ENCODE measurements at places on chromosomes 6 and 20. TPM values are rescaled to one million over a fixed set of nuclear protein-coding genes. Genes with fewer than 3 reads are reported as not detected.

The LMBRD1 gene
- total RNA-seq: 3.9 TPM

The FOXQ1 gene
- total RNA-seq: not detected

The POM121L2 gene
- not detected for total RNA-seq

The SOBP gene
- 1.1 TPM for total RNA-seq

The NDRG3 gene
- total RNA-seq: 34.2 TPM

DNA sequence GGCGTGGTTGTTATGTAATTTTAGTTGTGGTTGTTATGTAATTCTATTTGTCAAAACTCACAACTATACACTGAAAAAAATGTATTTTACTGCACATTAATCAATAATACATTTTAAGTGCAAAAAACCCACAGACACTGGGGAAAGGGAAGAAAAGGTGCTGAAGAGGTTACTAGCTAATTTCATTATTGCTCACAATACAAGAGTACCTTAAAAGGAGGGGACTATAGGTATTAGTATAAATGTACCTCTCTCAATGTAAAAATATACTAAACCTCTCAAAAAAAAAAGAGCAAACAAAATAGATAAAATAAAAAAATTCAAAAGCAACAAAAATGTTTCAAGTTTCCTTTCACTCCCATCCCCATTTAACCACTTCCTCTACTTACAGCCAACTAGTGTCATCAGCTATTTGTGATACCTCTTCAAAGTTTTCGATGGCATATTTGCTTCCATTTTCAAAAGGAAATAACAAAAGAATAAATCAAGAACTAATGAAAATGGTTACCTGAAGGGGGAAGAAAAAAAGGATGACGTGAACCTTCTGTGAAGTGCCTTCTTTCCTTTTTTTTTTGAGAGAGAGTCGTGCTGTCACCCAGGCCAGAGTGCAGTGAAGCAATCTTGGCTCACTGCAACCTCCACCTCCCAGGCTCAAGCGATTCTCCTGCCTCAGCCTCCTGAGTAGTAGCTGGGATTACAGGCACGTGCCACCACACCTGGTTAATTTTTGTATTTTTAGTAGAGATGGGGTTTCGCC lies 30.2 kb downstream of the RANBP9 start:
- no peak for DNase-seq

DNA sequence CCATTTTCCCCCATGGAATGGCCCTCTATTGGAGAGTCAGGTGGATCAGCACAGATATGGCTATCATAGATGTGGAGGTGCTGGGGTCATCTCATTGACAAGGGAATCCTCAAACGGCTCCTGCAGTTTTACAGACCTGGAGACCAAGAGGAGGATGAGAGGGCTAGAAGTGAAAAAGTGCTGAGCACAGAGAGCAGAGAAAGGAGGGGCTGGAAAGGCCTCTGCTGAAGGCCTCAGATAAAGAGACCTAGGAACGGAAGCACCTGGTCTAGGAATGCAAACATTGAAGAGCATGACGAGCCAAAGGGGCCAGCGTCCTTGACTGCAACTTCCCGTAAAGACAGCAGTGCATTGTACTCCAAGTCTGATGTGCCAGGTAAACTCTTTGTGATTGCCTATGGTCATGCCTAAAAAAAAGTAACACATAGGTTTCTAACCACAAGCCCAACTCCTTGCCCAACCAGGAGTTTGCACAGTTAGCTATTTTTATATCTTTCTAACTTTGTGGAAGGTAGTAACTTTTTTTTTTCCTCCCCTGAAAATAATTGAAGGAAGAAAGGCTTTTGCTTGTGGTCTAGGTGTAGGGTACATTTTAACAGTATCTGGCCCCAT lies 15.2 kb downstream of the RSPH4A start:
- no peak for DNase-seq

- no peak for DNase-seq
These were observed 93.3 kb downstream of the CDH22 start for GRCh38 chr20:46214824-46215488.

- no peak for DNase-seq
These were observed 45.5 kb upstream of the AFDN start for GRCh38 chr6:167781066-167781767.

- DNase-seq: no peak
These were observed 199.2 kb upstream of the SUPT3H start for GRCh38 chr6:45576648-45577624.

DNA sequence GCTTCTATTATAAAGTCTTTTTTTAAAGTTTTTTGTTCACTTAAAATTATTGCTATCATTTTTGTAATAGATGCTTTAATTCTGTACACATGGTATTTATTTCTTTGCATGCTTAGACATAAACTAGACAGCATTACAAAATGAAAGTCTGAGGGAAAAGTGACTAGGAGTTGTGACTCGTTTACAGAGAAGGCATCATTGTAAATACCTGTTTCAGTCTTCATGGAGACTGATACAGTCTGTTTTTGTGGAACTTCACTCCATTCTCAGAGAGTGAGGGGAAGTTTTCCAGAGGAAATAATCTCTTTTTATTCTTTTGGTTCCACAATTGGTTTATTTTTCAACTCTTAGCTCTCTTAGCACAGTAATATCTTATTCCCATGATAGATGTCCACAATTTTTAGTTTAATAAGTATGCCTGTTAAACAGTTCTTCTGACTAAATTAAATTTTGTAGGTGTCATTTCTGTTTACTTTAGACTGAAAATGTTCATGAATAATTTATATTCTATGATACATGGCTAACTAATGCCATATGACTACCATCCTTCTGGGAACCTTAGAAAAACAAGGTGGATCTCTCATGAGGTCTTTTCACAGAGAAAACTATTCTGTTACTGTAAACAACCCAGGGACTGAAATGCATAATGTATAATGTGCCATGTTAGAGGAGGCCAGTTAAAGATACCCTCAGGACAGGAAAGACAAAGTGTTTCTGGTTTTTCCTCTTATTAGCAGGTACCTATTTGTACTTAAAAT lies 69.2 kb downstream of the MYO6 start:
- DNase-seq: peak; percentile 56

GRCh38 chr20:39825950-39826349 lies 863.1 kb downstream of the MAFB start:
- peak; percentile 13 for DNase-seq

GRCh38 chr6:169775321-169775720 lies 23.9 kb downstream of the ERMARD start:
- no peak for DNase-seq

GRCh38 chr6:6006428-6007365 lies at the start of gene NRN1:
NRN1 (minus strand) TSS chr6:6006925; CDS start chr6:6006749, 176 bp downstream.
- DNase-seq: no peak
